Colonic mucosa (tissue), 4 donors: ENCODE measurements at places on chromosomes 5 and 9.

DNA sequence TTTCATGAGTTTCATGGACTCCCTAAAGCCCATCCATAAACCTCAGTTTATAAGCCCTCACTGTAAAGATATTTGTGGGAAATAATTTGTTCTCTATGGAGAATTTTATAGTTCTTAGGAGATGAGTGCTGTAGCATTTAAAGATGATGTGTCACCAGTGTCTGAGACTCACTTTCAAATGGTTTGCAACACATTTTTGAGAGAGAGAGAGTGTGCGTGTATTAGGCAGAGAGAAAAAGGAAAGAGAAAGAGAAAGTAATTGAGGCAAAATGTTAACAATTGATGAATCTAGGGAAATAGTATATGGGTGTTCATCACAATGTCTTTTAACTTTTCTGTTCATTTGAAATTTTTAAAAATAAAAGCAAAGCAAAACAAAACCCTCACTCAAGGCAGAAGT, 479.0 kb downstream of the ZSWIM6 start:
- H3K27me3 ChIP-seq = no peaks in the 10 kb centered on the region
- no peaks in the 10 kb centered on the region for H3K36me3 ChIP-seq
- no peaks in the 10 kb centered on the region for H3K4me1 ChIP-seq
- DNase-seq = no peak
- no peak overlapping the region for H3K4me3 ChIP-seq

DNA sequence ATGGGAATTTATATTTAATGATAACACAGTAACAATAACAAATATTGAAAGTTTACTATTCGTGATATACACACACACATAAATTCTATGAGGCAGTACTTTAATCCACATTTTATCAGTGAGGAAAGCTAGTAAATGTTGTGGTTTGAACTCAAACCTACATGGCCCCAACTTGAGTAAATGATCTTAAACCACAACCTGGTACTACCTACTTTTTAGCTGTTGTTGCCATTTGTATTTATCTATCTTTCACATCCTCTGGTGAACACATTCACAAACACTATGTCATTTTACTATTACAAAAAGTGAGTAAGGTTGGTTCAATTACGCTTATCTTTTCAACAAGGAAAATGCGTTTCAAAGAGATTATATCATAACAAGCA, 186.1 kb downstream of the SMC2 start:
- no peaks in the 10 kb centered on the region for H3K27me3 ChIP-seq
- no peak overlapping the region for H3K27ac ChIP-seq
- DNase-seq = no peak
- H3K36me3 ChIP-seq = no peaks in the 10 kb centered on the region
- H3K4me3 ChIP-seq = no peak overlapping the region

DNA sequence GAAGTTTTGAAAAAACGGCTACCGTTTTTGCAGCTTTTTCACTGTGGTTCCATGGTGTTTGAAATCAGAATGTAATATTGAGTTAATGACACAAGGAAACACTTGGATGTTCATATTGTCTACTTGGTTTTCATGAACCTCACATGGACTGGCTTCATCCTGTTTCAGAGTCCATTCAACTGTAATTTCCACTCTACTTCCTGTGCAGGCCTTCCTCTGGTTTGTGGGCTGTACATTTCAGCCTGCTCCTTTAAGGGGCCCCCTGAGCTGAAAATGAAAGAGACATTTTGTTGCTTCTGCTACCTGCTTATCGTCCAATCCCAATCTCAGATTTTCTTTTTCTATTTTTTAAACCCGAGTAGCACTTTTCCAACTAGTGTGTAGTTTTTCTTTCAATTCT, 41.8 kb upstream of the CDKN2B start:
- H3K4me1 ChIP-seq = no peaks in the 10 kb centered on the region
- H3K27me3 ChIP-seq = no peaks in the 10 kb centered on the region
- H3K36me3 ChIP-seq = no peaks in the 10 kb centered on the region
- H3K27ac ChIP-seq = no peak overlapping the region
- no peak for DNase-seq

DNA sequence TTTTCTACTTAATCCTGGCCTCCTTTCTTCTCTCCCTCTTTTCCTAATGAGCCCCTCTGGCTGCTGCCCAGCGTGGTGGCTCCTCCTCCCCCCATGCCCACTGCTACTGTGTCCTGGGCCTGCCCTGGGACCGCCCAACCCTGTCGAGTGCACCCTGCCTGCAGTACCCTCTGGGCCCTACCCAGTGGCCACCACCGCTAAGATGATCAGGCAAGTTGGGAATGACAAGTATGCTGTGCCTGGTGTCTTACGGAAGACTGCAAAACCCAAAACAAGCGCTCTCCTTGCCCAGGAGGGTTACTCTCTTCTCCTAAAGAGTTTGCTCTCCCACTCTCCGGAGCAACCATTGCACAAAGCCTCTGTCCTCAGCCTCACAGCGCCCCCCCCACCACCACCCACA, 273.7 kb downstream of the SYK start:
- H3K4me1 ChIP-seq = no peaks in the 10 kb centered on the region
- no peak overlapping the region for H3K4me3 ChIP-seq
- H3K27ac ChIP-seq = no peak overlapping the region
- H3K27me3 ChIP-seq = no peaks in the 10 kb centered on the region
- DNase-seq = no peak
- H3K36me3 ChIP-seq = no peaks in the 10 kb centered on the region

DNA sequence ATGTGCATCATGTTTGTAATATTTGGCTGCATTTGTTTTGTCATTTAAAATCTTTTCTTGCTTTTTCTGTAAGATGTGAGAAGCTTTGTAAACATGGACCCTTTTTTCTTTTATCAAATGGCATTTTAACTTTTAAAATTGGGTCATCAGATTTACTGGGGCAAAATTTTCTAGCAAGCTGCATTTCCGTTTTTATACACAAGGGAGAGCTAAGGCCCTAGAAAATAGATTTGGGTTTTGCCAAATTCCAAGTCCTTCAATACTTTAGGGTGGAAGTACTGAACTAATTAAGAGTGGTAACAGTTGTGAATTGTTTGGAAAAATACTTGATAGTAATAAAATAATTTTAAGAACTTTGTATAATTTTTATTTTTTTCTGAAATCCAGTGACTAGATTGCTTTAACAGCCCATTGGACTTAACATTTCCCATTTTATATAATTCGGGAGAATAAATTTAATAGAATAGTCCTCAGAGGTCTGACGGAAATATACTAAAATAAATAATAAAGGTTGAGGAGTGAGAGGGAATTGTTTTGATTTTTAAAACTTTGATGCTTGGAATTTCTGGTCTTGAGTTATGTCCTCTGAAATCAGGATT, 117.4 kb downstream of the SMARCA2 start:
- H3K27me3 ChIP-seq = no peaks in the 10 kb centered on the region
- no peak overlapping the region for H3K4me3 ChIP-seq
- DNase-seq = no peak
- H3K36me3 ChIP-seq = no peaks in the 10 kb centered on the region
